ENCODE measurements at places on chromosomes 4 and X. TPM values are rescaled to one million over a fixed set of nuclear protein-coding genes. Genes with fewer than 3 reads are reported as not detected.

- no peak for DNase-seq
Measured at GRCh38 chr4:153647975-153648374, 36.1 kb upstream of the TLR2 start.

- DNase-seq: no peak
Measured at GRCh38 chr4:7254736-7255487, 62.6 kb downstream of the SORCS2 start.

GRCh38 chr4:56651056-56651350 lies 30.1 kb downstream of the HOPX start:
- no peak for DNase-seq

MAGEA3 gene
- not detected for total RNA-seq
